ENCODE measurements at places on chromosomes 5 and 9. TPM values are rescaled to one million over a fixed set of nuclear protein-coding genes. Genes with fewer than 3 reads are reported as not detected.
A peak's percentile ranks its signal among the peaks of the same experiment; 100 is the strongest.

MYMK gene
- total RNA-seq: not detected

CDX1 gene
- total RNA-seq: not detected

SAXO1 gene
- total RNA-seq: not detected

SLC36A3 gene
- not detected for total RNA-seq

PCDHGB5 gene
- total RNA-seq: 10.3 TPM

PALM2AKAP2 gene
- total RNA-seq: 1.2 TPM

CCL21 gene
- not detected for total RNA-seq

- H3K36me3 ChIP-seq: no peaks in the 10 kb centered on the region
- H3K4me3 ChIP-seq: no peak overlapping the region
- H3K4me1 ChIP-seq: peaks cover 31% of the 10 kb centered on the region
- no peak overlapping the region for H3K27ac ChIP-seq
Measured at GRCh38 chr9:92503156-92503555, 20.9 kb upstream of the ASPN start.

DNA sequence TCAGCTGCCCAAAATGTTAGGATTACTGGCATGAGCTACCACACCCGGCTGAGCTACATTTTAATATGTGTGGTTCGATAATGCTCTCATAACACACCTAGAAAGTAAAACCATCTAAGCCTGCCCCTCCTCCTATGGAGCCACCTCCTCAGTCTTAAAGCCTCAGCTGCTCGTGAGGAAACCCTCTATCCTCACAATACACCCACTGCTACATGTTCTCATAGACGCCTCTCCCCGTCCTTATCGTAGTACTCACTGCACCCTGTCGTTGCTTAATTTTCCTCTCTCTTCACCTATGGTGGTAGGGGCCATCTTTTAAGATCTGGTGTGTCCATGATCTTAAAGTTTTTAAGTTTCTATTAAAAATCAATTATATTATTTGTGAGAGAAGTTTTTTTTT, 72.9 kb downstream of the RCL1 start:
- H3K27me3 ChIP-seq: no peaks in the 10 kb centered on the region
- DNase-seq: no peak
- H3K4me1 ChIP-seq: peaks cover 39% of the 10 kb centered on the region
- H3K36me3 ChIP-seq: peaks cover 8% of the 10 kb centered on the region
- H3K27ac ChIP-seq: peak overlapping the region; percentile 71
- no peak overlapping the region for H3K4me3 ChIP-seq

DNA sequence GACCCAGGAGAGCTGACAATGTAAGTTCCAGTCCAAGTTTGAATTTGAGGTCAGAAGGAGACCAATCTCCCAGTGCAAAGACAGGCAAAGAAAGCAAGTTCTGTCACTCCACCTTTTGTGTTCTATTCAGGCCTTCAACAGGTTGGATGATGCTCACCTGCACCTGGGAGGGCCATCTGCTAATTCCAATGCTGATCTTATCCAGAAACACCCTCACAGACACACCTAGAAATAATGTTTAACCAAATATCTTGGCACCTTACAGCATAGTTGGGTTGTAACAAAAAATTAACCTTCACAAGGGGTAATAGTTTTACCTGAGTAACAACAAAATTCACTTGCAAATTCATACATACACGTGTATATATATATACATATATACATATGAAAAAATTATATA, 190.8 kb downstream of the DIRAS2 start:
- H3K27me3 ChIP-seq: 0 out of 2 replicates have a peak, but pooled peaks cover 5% of the 10 kb centered on the region
- no peak overlapping the region for H3K27ac ChIP-seq
- H3K4me3 ChIP-seq: no peak overlapping the region
- H3K4me1 ChIP-seq: no peaks in the 10 kb centered on the region

GRCh38 chr5:147559749-147560148, 49.9 kb upstream of the DPYSL3 start:
- DNase-seq: no peak
- H3K4me1 ChIP-seq: no peaks in the 10 kb centered on the region
- no peaks in the 10 kb centered on the region for H3K27me3 ChIP-seq
- H3K4me3 ChIP-seq: no peak overlapping the region

GRCh38 chr5:68332080-68332451, 116.5 kb downstream of the PIK3R1 start:
- H3K36me3 ChIP-seq: no peaks in the 10 kb centered on the region
- peaks cover 5% of the 10 kb centered on the region for H3K4me1 ChIP-seq
- H3K27ac ChIP-seq: no peak overlapping the region
- DNase-seq: no peak
- H3K27me3 ChIP-seq: no peaks in the 10 kb centered on the region

- no peak overlapping the region for H3K4me3 ChIP-seq
- no peaks in the 10 kb centered on the region for H3K36me3 ChIP-seq
- no peaks in the 10 kb centered on the region for H3K27me3 ChIP-seq
- no peaks in the 10 kb centered on the region for H3K4me1 ChIP-seq
- no peak overlapping the region for H3K27ac ChIP-seq
- peak; percentile 47 for DNase-seq
Measured at GRCh38 chr5:124121198-124121597, 609.2 kb downstream of the CSNK1G3 start.

DNA sequence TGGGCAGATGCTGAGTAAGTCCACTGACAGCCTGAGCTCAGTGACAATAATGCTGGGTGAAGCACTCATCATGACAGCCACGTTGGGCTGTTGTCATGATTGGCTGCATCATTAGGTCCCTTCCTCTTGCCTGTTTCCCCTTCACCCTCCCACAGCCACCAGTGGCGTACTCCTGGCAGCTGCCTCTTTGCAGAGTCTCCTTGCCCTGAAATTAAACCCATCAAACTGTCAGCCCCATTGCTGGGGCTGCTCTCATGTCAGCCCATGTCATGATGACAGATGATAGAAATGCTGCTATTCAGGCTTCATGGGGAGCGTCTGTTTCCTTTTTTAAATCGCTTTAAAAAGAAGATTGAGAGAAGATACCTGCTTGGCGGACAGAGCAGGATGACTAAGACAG, 327.4 kb downstream of the AGTPBP1 start:
- no peaks in the 10 kb centered on the region for H3K36me3 ChIP-seq
- peaks cover 16% of the 10 kb centered on the region for H3K4me1 ChIP-seq
- DNase-seq: no peak
- peak overlapping the region; percentile 62 for H3K27ac ChIP-seq
- no peak overlapping the region for H3K4me3 ChIP-seq
- no peaks in the 10 kb centered on the region for H3K27me3 ChIP-seq

GRCh38 chr5:9108162-9108561, 437.7 kb downstream of the SEMA5A start:
- H3K4me1 ChIP-seq: no peaks in the 10 kb centered on the region
- no peak overlapping the region for H3K4me3 ChIP-seq
- H3K27me3 ChIP-seq: no peaks in the 10 kb centered on the region
- DNase-seq: no peak
- H3K27ac ChIP-seq: no peak overlapping the region

GRCh38 chr9:77865385-77866047, 166.1 kb downstream of the GNAQ start:
- H3K27me3 ChIP-seq: no peaks in the 10 kb centered on the region
- H3K4me3 ChIP-seq: no peak overlapping the region
- DNase-seq: no peak

- no peaks in the 10 kb centered on the region for H3K27me3 ChIP-seq
- no peak overlapping the region for H3K27ac ChIP-seq
- H3K36me3 ChIP-seq: no peaks in the 10 kb centered on the region
- DNase-seq: no peak
- no peak overlapping the region for H3K4me3 ChIP-seq
Measured at GRCh38 chr5:90644132-90644531, 85.5 kb downstream of the ADGRV1 start.

DNA sequence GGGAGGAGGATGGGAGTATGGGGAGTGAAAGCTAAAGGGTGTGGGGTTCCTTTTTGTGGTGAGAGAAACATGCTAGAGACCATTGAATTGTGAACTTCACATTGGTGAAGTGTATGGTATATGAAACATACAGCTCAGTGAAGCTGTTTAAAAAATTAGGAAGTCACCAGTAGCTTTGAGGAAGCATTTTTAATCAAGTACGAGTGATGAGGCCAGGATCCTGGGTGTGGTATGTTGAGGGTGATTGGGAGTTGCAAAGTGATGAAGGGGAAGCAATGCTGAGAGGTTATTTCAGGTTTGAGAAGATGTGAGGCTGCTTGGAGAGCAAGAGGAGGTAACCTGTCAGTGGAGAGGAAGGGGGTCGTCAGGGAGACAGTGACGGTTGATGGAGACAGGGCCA, 22.7 kb upstream of the CLK4 start:
- H3K4me3 ChIP-seq: no peak overlapping the region
- H3K4me1 ChIP-seq: peaks cover 28% of the 10 kb centered on the region
- no peak overlapping the region for H3K27ac ChIP-seq
- no peaks in the 10 kb centered on the region for H3K36me3 ChIP-seq

- no peaks in the 10 kb centered on the region for H3K27me3 ChIP-seq
- no peaks in the 10 kb centered on the region for H3K4me1 ChIP-seq
- no peak overlapping the region for H3K27ac ChIP-seq
- H3K4me3 ChIP-seq: no peak overlapping the region
Measured at GRCh38 chr5:173281910-173282309, 46.3 kb downstream of the STC2 start.

DNA sequence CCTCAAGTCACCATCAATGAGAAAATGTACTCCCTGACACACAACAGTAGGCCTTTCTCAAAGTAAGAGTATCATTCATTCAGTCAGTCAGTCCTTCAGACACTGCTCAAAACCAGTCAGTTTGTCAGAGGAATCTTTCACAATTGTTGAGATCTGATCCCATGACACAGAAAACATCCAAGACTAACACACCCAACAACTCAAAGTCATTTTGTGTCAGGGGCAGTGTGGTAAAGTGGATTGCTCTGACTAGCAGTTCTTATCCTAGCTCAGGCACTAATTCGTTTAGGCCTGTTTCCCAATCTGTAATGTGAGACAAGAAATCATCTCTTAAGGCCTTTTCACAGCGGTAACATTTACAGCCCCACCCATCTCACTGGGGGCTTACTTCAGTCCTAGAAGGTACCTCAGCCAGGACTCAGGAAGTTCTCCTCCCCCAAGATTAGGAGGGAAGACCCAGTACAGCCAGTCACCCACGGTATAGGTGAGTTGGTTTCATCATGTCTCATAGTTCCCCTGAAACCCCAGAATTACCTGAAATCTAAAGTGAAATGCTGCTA, 31.9 kb downstream of the SH3TC2 start:
- H3K27ac ChIP-seq: peak overlapping the region; percentile 1
- H3K4me3 ChIP-seq: no peak overlapping the region
- peaks cover 22% of the 10 kb centered on the region for H3K36me3 ChIP-seq
- peaks cover 22% of the 10 kb centered on the region for H3K4me1 ChIP-seq

DNA sequence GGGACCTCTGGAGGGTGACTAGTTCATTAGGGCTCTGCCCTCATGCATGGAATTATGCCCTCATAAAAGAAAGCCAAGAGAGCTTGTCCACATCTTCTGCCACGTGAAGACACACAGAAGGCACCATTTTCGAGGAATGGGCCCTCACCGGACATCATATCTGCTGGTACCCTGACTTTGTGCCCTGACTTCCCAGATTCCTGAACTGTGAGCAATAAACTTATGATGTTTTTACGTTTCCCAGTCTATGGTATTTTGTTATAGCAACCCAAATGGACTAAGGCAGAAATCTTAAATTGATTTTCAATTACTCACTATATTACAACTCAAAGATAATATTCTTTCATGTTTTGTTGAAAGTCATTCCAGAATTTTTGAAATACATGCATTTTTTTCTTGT, 163.8 kb upstream of the PAPPA start:
- H3K4me1 ChIP-seq: no peaks in the 10 kb centered on the region
- no peak overlapping the region for H3K27ac ChIP-seq
- H3K36me3 ChIP-seq: no peaks in the 10 kb centered on the region

DNA sequence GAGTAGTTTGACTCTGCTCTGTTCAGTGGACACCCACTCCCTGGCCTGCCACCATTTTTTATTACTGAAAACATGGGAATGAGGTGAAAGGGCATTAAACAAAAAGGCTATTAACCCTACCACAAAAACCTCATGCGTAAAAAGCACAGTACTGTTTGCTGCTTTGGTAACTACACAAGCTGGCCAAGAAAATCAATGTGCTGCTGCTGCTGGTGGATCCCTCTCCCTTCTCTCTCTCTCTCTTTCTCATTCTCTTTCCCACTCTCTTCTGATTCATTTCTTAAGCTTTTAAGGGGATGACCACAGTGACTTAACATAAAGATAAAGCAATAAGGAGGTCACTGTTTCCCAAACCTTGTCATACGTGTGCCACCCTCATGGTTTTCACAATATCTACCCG, 183.2 kb upstream of the TBC1D2 start:
- H3K36me3 ChIP-seq: no peaks in the 10 kb centered on the region
- DNase-seq: no peak
- no peak overlapping the region for H3K27ac ChIP-seq
- no peaks in the 10 kb centered on the region for H3K4me1 ChIP-seq

DNA sequence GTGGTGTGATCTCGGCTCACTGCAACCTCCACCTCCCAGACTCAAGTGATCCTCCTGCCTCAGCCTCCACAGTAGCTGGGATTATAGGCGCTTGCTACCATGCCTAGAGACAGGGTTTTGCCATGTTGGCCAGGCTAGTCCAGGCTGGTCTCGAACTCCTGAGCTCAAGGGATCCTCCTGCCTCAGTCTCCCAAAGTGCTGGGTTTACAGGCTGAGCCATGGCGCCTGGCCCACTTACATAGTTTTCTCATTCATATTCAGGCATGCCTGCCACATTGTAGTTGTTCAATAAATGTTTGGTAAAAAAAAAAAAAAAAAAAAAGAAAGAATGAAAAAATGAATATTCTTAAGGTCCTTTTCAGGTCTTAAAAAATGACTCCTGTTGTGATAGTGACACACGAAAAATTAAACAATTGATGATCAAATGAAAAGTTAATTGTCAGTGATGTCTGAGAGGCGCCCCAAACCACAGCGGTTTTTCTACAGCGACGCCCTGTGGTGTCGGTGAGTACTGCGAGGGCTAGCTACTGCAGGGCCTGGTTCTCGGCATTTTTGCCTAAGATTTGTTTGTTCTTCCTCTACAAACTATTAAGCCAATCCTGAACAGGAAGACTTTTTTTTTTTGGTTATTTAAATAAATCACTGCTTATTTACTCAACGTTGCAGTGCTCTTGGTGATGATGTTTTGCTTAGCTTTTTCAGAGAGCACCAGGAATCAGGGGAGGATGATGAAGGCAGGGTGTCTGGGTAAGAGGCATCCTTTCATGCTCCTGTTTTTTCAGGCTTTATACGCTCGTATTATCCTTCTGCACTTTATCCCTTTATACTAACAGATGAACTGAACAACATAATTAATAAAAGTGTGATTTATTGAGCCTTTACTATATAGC, 67.0 kb upstream of the DPYSL3 start:
- no peaks in the 10 kb centered on the region for H3K27me3 ChIP-seq
- H3K36me3 ChIP-seq: no peaks in the 10 kb centered on the region
- H3K4me3 ChIP-seq: no peak overlapping the region
- H3K4me1 ChIP-seq: no peaks in the 10 kb centered on the region
- H3K27ac ChIP-seq: no peak overlapping the region

DNA sequence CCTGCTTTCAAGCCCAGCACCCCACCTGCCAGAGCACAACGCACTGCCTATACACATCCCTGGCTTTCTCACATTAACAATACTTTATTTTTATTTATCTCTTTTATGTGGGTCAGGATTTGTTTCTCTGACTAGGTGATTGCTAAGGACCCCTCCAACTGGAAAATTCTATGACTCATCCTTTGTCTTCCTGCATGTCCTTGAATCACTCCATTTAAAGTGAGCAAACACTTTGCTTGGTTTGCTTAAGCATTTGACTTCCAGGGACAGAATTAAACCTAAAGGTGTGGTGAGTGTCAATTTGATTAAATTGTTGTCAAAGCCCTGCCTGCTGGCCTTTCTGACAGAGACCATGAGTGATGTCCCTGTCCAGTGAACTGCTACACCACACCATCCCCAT, 536.5 kb upstream of the BRINP1 start:
- H3K27me3 ChIP-seq: no peaks in the 10 kb centered on the region
- H3K4me1 ChIP-seq: no peaks in the 10 kb centered on the region
- no peak for DNase-seq
- no peak overlapping the region for H3K27ac ChIP-seq
- H3K4me3 ChIP-seq: no peak overlapping the region

- peaks cover 8% of the 10 kb centered on the region for H3K27me3 ChIP-seq
- no peaks in the 10 kb centered on the region for H3K4me1 ChIP-seq
- peak; percentile 31 for DNase-seq
- no peak overlapping the region for H3K4me3 ChIP-seq
- H3K27ac ChIP-seq: no peak overlapping the region
Measured at GRCh38 chr9:90141723-90142122, 500.9 kb downstream of the DIRAS2 start.
